ENCODE measurements at places on chromosomes 13 and 19.

GRCh38 chr13:65915195-65915594 lies 1314.9 kb downstream of the PCDH9 start:
- DNase-seq = no peak

- no peak for DNase-seq
Observed at GRCh38 chr13:75507027-75508001, 25.3 kb upstream of the TBC1D4 start.

DNA sequence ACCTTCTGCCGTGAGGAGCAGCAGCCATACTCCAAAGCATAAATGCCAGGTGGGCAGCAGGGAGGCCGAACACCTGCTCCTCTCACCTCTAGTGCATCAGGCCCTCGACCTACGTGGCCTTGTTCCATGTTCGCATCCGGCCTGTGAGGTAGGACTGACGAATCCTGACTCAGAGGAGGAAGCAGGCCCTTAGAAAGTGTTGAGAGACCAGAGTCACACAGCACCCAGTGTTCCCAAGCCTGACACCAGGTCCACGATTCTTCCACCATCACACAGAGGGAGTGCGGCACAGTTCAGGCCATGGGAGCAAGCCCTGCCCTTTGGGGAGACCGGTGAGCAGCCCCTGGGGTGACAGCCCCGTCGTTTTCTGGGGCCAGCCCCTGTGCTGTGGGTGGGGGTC lies 14.7 kb downstream of the ATP12A start:
- no peak for DNase-seq

DNA sequence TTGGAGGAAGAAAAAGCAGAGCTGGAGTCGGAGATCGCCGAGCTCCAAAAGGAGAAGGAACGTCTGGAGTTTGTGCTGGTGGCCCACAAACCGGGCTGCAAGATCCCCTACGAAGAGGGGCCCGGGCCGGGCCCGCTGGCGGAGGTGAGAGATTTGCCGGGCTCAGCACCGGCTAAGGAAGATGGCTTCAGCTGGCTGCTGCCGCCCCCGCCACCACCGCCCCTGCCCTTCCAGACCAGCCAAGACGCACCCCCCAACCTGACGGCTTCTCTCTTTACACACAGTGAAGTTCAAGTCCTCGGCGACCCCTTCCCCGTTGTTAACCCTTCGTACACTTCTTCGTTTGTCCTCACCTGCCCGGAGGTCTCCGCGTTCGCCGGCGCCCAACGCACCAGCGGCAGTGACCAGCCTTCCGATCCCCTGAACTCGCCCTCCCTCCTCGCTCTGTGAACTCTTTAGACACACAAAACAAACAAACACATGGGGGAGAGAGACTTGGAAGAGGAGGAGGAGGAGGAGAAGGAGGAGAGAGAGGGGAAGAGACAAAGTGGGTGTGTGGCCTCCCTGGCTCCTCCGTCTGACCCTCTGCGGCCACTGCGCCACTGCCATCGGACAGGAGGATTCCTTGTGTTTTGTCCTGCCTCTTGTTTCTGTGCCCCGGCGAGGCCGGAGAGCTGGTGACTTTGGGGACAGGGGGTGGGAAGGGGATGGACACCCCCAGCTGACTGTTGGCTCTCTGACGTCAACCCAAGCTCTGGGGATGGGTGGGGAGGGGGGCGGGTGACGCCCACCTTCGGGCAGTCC lies 5.0 kb downstream of the FOSB start:
- no peak for DNase-seq

DNA sequence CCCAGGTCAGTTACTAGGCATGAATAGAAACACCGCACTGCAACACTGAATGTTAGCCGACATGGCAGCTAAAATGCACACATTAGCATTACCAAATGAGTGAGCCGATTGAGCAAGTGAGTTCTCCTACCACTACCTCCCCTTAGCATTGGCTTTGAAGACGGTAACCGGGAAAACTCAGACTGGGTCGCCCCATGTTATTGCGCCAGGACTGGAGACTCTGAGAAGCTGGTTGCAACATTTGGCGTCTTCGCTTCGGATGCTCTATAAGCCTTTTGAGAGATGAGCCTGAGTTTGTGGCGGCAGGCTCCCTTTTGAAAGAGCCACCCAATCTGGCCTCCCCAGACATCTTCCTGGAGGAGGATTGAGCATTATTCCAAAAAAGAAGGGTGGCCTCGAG lies 68.5 kb upstream of the POMP start:
- no peak for DNase-seq

- no peak for DNase-seq
Observed at GRCh38 chr19:17829855-17830566, 8.7 kb upstream of the INSL3 start.

DNA sequence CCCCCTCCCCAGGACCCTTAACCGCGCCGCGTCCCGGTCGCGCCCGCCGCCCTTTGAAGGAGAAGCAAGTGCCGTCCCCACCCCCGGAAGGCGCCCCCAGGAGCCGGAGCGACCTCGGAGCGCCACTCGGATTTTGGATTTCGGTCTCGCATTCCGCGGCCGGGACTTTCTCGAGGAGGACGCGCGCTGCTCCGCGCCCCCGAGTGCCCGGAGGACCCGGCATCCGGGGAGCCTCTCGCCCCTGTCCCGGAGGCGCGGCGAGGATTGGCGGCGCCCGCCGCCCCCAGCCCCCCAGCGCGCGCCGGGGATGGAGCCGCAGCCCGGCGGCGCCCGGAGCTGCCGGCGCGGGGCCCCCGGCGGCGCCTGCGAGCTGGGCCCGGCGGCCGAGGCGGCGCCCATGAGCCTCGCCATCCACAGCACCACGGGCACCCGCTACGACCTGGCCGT lies 1.6 kb downstream of the MIDN start:
- no peak for DNase-seq

DNA sequence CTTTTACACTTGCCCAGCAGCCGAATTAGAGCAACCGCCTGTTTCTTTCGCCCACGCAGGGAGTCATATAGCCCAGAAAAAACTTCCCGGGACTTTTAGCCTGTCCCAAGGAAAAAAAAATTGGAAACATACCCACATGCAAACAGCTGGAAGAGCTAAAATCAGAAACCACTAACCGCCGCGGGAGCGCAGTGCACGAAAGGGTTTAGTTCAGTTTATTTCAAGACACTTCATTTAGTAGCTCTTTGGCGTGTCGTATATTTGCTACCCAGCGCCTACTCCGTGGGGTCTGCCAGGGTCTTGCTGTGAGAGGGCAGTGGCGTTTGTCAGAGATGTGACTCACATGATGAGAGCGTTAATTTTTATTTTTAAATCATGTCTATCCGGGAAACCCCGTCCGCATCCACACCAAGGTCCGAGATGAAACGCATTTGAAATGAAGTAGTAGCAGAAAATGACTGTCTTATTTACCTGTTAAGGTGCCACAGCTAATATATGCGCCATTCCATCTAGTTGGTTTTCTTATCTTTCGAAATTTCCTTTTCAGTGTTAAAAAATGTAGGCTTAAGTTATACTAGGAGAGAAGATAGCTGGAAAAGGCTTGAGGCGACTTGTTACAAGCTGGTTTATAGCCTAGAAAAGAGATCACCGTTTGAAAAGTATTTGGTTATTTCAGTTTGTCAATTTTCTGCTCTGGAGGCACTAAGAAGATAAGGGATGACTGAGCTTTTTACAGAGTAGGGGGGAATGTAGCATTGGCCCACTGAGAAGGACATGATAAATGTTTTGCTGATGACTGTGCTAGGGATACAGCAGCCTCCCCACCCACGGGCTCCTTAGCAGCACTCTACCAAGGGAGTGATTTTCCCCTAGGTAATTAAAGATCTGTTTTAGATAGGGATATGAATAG lies 1.7 kb downstream of the KLF5 start:
- peak; percentile 15 for DNase-seq

DNA sequence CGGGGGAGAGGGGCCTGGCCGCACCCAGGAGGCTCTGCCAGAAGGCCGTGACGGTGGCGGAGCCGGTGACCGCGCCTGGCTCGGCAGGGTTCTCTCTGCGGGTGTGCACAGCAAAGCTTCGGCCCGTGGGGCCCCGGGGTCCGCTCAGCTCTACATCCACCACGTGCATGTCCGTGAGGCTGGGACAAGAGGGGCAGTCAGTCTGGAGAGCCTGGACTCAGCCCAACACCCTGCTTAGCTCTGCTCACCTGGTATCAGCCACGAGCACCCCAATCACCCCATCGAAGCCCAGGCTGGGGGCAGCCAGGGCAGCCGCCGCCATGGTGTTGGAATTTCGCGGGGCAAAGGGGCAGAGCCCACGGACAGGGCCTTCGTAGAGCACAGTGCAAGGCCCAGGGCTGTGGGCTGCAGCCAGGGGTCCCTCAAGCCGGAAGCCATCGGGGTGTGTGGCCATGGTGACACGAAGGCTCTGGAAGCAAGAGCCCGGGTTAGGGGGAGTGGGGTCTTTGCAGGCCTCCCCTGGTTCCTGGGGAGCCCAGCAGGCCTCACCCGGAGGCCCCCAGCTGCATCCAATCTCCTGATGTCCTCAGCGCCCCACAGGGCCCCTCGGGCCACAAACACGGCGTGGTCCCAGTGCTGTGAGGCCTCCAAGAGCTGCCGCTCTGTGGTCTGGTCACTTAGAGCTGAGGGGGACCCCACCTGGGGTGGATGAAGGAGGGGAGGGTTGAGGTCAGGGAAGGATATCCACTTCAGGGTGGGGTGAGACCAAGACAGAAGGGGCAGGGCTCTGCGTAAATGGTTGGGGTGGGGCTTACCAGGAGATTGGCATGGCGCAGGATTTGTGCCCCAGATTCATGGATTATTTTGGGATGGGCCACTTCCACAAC lies 1.4 kb downstream of the ASPDH start:
- DNase-seq = no peak

- no peak for DNase-seq
Observed at GRCh38 chr13:51726446-51727193, 77.3 kb downstream of the DHRS12 start.

DNA sequence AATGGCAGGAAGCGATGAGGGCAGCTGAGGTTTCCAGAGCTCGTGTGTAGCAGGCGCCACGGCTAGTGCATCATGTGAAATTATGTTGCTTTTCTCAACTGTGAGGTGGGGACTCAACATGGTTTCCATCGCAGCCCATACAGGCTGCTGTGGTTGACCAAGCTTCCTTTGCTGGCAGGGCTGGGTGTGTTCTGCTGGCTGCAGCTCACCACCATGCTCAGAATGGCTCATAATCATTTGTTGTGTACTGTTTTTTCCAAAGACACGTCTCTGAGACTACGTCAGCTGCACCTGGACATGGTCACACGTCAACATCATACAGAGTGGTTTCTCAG lies 16.1 kb upstream of the RASA3 start:
- DNase-seq = no peak

DNA sequence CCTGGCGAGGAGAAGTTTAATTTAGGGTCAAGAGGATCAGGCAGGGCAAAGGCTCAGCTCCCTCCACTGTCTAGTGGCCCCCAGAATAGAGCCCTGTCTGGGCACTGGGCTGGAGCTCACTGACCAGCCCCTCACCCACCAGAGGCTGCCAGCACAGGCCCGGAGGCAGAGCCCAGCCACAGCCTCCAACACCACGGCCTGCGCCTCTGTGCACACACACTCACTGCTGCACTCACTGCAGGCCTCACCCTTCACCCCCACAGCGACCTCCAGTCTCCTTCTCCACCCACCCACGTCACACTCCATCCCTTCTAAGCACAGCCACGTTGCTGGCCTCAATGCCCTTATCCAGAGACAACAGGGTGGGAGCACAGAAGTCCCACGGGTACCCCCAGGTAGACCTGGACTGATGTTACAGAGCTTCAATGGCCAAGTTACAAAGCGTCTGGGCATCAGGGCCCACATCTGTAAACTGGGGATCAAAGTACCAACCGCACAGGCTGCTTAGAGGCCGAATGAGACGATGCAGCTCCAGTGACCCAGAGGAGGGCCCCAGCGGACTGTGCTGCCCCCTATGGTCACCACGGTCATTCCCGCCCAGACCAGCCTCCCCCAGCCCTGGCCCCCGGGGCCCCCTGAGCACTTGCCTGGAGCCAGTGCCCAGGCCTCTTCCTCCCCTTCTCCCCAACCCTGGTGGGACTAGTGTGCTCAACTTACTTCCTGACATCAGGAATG lies 4.5 kb upstream of the PRKD2 start:
- no peak for DNase-seq

GRCh38 chr13:44792096-44792495 lies 197.2 kb downstream of the NUFIP1 start:
- no peak for DNase-seq

GRCh38 chr19:389255-389934 lies 19.6 kb downstream of the C2CD4C start:
- DNase-seq = no peak

GRCh38 chr13:45765464-45765863 lies 63.3 kb downstream of the CBY2 start:
- DNase-seq = no peak
